Stimulated activated naive CD8-positive, alpha-beta T cell treated with anti-CD3 and anti-CD28 coated beads, Interleukin-15, amount 100 ng/mL, for 72 hours (primary cell): ENCODE measurements at places on chromosomes 12 and 14.

DNA sequence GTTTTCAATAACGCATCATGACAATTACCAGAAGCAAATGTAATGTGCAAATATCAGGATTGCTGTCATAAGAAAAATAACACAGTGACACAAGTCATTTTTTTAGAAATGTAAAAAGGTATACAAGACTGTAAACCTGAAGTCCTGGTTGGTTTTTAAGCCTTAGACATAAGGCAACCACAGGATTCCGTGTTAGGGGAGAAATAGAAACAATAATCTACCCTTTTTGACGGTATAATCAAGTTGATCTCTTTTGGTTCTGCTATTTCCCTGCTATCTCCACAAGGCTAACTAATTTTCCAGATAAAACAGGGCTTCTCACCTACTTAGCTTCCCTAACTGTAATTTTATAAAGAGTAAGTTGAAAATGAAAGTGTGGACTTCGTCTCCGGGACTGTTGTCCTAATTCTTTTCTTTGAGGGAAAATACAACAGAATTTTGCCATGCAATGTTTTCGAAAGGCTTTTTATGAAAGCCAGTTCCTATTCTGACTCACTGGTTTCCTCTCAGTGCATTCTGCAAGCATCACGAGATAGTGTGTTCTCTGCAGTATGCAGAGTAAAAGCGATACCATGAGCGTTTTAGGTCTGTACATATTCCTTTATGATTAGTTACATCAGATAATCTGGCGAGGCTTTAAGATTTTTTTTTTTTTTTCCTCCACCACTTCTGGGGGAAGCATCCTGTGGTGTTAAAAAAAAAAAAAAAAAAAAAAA lies 10.6 kb downstream of the MYO1H start:
- DNase-seq, result no peak

DNA sequence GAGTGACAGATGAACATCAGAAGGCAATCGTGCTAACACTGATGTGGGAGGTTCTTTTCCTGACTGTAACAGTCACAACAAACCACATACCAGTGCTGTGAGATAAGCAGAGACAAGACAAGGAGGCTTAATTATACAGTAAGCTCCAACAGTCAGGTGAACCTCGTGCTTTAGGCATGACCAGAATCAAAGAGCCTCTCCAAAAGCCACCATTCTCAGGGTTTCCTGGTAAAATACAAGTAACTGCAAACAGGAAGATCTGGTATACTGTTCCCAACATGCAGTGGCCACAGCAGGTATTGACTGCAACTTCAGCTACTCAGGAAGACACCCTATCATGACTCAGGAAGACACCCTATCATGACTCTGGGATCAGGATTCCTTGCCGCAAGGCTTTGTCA lies 47.3 kb upstream of the GTF2A1 start:
- DNase-seq, result no peak

- DNase-seq, result peak; percentile 55
These were observed 76.6 kb upstream of the GZMB start for GRCh38 chr14:24710403-24711112.

GRCh38 chr12:26292596-26292995 lies 97.2 kb downstream of the SSPN start:
- no peak for DNase-seq

DNA sequence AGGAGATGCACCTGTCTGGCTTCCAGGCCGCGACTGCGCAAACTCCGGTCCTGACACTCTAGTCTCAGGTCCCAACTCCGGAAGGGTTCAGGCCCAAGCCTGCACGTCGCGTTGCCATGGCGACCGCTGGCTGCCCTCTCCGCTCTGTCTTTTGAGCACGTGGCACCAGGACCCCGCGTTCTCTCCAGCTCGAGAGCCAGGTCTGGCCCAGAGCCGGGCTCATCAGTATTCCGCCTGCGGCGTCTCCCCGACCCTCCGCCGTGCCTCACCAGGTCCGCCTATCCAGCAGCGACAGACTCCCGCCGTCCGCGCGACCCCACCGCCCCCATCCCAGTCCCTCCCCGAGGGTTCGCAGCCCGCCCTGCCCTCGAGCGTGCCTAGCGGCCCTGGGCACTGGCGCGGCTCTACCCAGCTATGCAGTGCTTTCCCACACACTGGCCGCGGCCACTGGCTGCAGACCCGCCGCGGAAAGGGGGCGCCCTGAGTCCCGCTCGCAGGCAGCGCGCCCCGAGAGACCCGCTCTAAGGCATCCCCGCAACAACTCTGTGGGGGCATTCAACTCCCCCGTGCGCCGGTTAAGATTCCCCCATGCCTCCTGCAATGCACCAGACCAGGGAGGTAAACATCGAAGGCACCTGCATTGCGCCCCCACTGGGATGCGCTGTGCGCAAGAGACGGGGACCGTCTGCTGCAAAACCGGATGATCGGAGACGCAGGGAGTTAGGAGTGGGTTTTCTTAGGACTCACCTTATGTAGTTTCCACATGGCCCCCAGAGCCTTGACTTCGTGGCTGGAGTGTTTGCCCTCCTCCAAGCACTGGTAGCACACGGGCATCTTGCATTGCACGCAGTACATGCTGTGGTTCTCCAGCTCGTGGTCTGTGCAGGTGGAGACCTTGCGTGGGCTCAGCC lies 1.3 kb downstream of the TRIM9 start:
- peak; percentile 73 for DNase-seq
